Renal cortical epithelial cell (primary cell): ENCODE measurements at places on chromosomes 6 and 20. TPM values are rescaled to one million over a fixed set of nuclear protein-coding genes. Genes with fewer than 3 reads are reported as not detected.

NHLRC1 gene
- 1.7 and 3.3 TPM in 2 replicates for total RNA-seq

DNA sequence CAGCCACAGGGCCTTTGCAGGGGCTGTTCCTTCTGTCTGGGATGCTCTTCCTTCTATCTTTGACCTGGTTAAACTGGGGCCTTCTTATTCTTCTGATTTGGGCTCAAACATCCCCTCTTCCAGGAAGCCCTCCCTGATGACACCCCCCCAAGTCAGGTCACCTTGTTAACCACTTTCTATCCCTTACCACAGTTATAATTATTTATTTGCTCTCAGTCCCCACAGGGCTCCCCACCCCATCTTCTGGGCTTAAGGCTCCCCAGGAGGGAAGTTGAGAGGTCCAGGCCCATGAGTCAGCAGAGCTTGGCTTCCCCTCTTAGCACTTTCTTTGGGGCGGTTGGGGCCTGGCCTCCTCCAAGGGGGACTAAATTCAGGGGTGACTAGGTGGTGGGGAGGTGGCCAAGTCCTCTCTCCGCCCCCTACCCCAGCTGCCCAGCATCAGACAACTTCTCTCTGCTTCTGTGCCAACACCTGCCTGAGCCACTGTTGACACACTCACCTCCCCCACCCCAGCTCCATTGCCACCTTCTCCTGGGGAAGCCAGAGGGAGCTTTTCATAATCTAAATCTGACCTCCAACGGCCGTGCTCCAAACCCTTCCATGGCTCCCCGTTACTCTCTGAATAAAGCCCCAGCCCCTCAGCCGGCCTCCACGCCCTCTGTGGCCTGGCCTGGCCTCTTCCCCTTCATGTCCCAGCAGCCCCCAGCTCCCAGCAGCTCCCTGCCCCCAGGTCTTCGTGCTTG, 70.0 kb downstream of the CEBPB start:
- DNase-seq = no peak

GRCh38 chr20:16569246-16570153, 3.7 kb downstream of the KIF16B start:
- DNase-seq = peak; percentile 91

- DNase-seq = no peak
These were observed 866 bp upstream of the MYO6 start for GRCh38 chr6:75748003-75748742.

DNA sequence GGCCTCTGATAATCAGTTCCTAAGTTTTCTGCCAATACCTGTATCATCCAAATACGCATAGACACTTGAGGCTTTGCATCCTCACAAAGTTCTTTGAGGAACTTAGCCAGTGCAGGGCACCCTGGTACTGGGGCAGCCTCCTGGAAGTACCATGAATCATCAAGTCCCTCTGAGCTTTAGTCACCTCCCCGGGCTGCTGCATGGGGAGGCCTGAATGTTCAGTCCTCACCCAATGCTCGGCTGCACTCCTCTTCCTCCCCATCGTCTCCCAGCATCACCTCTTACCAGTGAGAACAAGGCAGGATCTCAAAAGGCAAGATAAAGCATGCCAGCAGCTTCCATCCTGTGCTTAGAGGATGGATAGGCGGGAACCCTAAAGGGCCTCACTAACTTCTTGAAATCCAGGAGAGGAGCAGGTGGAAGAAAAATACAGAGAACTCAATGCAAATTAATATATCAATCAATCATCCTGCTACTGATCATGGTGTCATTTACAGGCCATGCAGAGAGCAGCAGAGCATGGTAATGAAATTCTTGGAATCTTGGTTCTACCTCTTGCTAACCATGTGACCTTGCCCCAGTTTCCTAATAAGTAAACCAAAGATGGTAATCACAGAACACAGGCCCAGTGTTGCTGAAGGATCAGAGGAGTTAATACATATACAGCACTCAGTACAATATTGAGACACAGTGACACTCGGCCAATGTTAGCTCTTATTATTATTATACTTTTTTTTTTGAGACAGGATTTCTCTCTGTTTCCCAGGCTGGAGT, 4.7 kb upstream of the CCN6 start:
- peak; percentile 81 for DNase-seq

GRCh38 chr20:61605283-61605682, 353.2 kb downstream of the CDH4 start:
- no peak for DNase-seq

- DNase-seq = no peak
These were observed 1.5 kb upstream of the SIRPB1 start for GRCh38 chr20:1621316-1621715.
